ENCODE measurements at places on chromosomes 7 and 10.

- DNase-seq = peak; percentile 34
Observed at GRCh38 chr10:71684356-71685173, 35.0 kb downstream of the C10orf105 start.

DNA sequence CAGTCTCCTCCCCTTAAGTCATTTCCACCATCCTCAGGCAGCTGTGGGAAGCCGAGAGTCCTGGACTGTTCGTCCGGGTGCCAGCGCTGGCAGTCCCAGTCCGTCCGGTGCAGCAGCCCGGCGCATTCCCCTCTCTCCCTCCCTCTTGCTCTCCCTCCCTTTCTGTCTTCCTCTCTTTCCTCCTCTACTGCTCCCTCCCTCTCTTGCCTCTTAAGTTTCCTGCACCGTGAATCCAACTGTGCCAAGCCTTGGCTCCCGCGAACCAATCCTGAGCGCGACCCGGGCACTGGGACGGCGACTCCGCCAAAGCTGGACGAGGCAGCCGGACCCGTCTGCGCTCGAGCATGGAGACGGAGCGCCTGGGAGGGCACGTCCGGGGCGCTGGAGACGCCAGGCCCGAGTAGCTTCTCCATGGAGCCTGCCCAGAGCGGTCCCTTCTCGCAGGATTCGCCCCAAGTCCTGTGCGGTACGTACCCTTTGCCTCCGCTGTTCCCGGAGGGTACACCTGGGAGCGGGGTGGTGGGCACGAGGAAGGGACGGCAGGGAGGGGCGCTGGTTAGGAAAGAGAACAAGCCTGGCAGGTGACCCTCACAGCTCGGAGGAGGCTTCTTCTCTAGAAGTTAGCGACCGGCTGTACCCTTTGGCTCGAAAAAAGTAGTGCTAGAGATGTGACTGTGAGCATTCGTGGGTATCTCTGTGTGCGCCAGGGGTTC, 1.0 kb downstream of the NXPH1 start:
- no peak for DNase-seq

- no peak for DNase-seq
Observed at GRCh38 chr10:62805231-62806099, 945 bp downstream of the ADO start.

DNA sequence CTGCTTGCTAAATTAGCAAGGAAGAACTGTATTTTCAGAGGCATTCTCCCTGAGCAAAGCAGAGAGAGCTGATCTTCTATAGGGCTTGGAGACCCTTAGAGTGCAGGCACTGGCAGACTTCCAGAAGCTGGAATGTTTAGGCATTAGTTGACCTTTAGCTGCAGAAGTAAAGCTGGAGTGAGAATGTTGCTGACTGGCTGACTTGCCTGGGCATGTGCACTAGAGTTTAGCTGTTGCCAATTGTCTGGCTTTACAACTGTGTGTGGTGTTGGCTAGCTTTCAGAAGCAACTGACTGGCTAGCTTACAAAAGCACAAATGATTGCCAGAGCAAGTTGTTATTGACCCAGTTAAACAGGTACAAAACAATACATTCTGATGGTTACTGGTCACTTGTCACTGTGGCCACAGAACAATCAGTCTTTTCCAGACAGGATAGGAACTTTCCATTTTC, 25.1 kb downstream of the FAM13C start:
- DNase-seq = no peak

- no peak for DNase-seq
Observed at GRCh38 chr10:227014-227413, 91.8 kb downstream of the ZMYND11 start.

GRCh38 chr10:46787321-46787615, 124.0 kb upstream of the PTPN20 start:
- DNase-seq = peak; percentile 7

- DNase-seq = no peak
Observed at GRCh38 chr7:123612024-123612423, 10.4 kb downstream of the ASB15 start.

- DNase-seq = no peak
Observed at GRCh38 chr10:113743594-113743993, 7.9 kb upstream of the PLEKHS1 start.

DNA sequence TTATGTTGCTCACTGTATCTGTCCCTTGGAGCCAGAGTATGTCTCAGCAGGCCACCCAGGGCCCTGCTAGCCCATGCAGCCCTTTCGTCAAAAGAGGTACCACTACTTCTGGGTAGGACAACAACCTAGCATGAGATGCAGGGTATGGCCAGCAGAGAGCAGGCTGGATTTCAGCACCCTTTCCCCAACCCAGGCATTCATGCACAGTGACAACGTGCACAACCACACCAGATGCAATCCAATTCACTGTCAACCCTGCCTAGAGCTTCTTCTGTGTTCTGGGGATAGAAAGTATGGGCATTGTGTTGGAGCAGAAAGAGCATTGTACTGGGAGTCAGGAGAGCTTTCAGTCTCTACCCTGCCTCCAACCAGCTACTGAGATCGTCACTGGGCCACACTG, 37.9 kb downstream of the JAZF1 start:
- no peak for DNase-seq

DNA sequence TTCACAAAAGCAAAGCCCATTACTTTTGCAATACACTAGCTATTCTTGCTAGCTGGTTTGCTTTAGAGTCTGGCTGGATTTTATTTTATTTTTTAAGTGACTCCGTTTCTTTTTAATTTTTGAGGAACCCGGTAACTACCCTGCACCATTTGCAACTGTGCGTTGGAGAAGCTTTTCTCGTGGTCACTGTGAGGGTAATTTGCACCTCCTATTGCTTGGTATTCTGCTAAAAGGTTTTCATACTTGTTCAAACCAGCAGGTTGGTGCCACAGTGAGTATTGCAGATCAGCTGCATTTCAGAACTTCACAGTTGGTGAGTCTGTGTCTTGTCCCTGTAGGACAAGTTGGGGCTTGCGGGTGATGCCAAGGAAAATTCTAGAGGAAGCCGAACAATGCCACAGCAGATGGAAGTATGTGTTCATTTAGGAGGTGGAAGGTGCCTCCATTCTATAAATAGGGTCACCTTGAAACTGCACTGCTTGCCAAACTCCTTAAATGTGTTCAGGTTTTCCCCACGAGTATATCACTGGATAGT, 3.9 kb upstream of the NMT2 start:
- DNase-seq = no peak

GRCh38 chr10:48789486-48790456, 105.1 kb downstream of the WDFY4 start:
- no peak for DNase-seq

- no peak for DNase-seq
Observed at GRCh38 chr10:23445591-23445990, 6.7 kb downstream of the OTUD1 start.

- DNase-seq = no peak
Observed at GRCh38 chr7:31875424-31875823, 188.4 kb downstream of the PPP1R17 start.

GRCh38 chr7:121503039-121503438, 106.9 kb upstream of the FAM3C start:
- DNase-seq = no peak

DNA sequence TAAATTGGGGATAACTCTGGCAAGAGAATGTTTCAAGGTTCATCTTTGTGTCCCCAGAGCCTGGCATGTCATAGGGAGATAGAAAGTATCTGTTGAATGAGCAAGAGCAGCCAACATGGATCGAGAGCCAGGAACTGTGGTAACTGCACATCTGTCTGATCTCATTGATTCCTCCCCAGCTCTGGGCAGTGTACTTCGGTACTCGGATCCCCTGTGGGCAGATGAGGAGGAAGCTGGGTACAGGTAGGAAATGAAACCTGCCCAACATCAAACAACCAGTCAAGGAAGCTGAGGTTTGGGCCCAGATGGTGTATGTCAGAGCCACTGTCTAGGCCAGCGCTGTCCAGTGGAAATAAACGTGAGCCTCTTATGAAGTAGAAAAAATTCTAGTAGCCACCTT, 76.4 kb downstream of the GRK5 start:
- no peak for DNase-seq

DNA sequence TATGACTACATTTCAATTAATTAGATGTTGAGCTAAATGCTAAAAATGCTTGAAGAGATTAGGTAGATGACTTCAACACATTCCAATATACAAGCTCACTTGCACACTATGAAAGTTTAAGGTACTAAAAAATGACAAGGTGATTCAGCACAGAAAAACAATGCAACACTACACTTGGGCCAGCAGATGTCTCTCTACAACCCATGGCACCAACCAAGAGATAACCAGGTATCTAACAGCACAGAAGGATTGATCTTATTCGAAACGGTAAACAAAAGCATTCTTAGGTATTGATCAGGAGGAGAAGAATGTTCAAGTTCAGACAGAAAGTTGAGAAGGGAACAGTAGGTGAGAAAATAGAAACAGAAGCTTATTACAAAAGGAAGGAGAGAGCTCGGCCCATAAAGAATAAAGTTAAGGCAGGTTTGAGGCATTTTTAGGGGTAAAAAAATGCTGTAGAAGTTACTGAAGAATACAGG, 248.2 kb upstream of the KLF14 start:
- DNase-seq = no peak

GRCh38 chr7:150953061-150953997, 24.8 kb downstream of the KCNH2 start:
- no peak for DNase-seq

DNA sequence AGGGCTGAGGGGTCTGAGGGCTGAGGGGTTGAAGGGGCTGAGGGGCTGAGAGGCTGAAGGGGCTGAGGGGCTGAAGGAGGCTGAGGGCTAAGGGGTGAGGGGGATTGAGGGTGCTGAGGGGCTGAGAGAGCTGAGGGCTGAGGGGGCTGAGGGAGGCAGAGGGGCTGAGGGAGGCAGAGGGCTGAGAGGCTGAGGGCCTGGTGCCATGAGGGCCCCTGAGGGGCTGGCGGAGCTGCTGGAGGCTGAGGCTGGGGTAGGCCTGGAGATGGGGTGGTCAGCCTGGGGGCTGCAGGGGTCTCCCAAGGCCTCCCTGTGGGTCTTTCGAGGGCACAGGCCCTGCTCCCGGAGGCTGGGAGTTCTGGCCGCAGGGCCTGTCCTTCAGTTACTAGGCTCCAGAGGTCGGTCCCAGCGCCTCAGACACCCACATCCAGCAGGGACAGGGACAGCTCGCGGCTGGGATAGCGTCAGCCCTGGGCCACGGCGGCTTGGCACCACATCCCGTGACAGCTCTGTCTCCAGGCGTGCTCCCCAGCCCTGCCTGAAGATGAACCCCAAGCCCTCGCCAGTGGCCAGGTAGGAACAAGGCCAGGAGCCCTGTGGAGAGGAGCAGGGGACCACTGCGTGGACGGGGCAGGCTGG, 16.9 kb downstream of the MYO1G start:
- no peak for DNase-seq

DNA sequence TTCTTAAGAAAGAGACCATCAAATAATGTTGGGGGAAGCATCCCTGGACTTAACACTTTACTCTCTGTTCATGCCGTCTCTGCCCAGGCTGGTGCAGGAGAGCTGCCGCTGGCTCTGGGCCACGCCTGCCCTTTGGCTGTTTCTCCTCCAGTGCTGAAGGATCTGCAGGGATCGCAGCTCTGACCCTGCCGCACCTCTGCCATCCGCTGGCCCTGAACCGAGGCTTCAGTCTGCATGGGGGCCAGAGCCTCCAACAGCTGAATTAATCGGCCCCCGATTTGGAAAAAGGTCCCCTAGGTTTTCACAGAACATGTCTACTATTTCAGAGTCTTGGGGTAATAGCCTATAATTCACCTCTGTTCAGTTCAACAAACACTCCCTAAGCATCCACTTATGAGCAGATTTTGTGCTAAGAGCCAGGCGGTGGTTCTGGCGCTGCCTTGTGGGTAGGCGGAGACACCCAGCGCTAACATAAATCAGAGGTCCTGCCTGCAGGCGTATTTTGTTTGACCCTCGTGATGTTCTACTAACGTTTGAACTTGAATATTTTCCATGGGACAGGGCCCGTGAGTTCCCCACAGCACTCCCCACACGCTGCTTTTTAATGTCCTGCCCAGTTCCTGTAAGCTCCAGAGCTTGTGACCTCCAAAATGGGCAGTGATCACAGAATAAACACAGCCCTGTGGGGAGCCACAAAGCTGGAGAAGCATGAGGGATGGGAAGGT, 99.0 kb downstream of the DYNC2I1 start:
- no peak for DNase-seq

- no peak for DNase-seq
Observed at GRCh38 chr7:4154882-4155535, 527.1 kb upstream of the FOXK1 start.

GRCh38 chr7:95737828-95738505, 34.4 kb upstream of the DYNC1I1 start:
- DNase-seq = no peak

DNA sequence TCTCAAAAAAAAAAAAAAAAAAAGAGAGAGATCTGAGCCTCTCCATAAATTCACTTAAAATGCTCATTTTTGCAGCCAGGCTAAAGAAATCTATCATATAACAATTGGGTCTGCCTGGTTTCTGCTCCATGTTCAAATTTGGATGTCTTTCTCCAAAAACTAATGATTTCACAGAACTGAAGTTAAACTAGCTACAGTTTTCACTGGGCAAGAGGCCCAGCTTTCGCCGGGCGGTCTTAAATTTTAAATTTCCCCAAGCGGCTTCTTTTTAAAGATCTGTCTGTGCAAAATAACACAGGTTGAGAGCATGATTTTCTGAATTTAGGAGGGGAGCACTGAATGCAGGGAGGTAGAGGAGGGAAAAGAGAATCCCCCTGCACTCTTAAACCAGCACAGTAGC, 603.4 kb downstream of the KCNMA1 start:
- DNase-seq = no peak

DNA sequence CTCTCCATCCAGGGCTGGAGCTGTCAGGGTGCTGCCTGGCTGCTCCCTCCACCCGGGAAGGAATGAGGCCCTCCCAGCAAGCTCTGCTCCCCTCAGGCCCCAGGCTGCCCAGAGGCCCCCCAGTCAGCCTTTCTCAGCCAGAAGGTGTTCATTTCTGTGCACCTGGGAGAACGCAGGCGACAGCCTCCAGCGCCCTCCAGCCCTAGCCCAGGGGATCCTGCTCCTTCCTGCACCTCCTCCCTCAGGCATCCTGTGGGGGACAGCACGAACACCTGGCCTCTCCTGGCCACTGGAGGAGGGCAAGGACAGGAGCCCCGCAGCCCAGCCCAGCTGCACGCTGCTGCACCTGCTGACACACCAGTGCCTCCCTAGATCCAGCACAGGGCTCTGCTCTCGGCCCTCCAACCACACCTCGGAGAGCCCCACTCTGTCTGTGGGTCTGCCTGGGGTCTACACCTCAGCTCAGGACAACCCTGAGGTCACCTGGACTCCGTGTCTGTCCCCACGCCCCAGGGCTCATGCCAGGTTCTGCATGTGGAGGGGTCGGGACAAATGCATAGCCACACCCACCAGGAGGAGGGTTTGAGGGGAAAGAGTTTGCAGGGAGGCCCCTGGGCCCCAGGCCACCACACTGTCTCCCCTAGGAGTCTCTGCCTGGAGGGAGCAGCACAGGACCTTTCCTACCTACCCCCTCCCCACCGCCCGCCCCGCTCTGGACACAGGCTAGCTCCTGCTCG, 7.4 kb upstream of the PWWP2B start:
- DNase-seq = no peak
